ENCODE measurements at places on chromosomes 16 and 17. TPM values are rescaled to one million over a fixed set of nuclear protein-coding genes. Genes with fewer than 3 reads are reported as not detected.

HBA2 gene
- 45.6 TPM for total RNA-seq

TEX14 gene
- total RNA-seq: not detected

SLFN14 gene
- not detected for total RNA-seq

OR4D1 gene
- not detected for total RNA-seq

TMEM231 gene
- total RNA-seq: 5.9 TPM

INPP5K gene
- 105 TPM for total RNA-seq

FADS6 gene
- total RNA-seq: 4.9 TPM

- DNase-seq: peak; percentile 77
Observed at GRCh38 chr17:70168977-70169708, at the start of gene KCNJ2. Gene KCNJ2, plus strand, starts transcription at chr17:70169532. Its CDS starts 5,508 bp downstream, at chr17:70175040.

DNA sequence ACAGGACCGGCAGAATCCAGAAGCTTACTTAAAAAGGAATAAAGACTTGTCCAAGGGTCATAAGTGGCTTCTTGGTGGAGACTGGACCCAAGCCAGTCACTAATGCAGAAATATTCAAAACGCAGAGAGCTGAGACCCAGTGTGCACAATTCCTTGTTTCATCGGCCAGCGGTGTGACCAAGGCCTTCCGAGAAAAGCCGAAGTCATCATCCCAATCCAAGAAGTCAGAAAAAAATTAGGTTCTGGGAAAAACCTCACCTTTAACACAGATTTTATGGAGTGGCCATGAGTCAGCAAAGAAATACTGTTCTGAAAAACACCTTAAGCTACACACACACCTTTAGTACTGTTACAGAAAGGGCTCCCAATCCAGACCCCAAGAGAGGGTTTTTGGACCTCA is 1.0 kb upstream of the GCSH start:
- DNase-seq: no peak

DNA sequence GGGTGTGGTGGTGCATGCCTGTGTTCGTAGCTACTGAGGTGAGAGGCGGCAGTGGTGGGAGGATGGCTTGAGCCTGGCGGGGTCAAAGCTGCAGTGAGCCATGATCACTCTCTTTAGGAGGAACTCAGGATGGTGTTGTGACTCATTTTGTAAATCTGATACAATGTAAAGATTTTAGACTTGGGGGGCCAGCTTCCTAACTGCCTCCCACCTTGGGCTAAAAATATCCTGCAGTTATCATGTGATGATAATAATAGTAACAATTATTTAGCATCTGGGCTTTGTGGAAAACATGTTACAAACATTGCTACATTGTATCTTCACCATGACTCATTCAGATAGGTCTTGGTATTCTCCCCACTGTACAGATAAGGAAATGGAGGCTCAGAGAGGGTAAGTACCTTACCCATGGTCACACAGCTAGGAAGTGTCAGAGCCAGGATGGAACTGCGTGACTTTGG is 7.4 kb downstream of the CTNS start:
- no peak for DNase-seq

DNA sequence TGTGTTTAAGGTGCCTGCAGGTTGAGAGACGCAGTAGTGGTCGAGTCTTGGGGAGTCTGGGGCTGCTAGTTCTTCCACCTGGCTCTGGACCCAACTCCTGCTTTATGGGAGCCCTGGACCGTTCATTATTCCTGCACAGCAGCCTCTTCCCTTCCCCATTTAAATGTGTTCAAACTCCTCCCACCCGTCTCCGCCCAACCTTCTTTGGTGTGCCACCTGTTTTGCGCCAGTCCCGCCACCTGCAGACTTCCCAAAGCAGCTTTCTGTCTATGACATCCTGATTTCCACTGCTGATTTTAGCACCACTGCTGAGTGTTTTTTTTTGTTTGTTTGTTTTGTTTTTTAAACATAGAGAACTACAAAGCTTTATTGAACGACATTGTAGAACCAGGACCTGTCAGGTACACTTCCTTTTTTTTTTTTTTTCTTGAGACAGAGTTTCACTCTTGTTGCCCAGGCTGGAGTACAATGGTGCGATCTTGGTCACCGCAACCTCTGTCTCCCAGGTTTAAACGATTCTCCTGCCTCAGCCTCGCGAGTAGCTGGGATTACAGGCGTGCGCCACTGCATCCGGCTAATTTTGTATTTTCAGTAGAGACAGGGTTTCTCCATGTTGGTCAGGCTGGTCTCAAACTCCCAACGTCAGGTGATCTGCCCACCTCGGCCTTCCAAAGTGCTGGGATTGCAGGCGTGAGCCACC is 12.8 kb downstream of the ADORA2B start:
- no peak for DNase-seq

DNA sequence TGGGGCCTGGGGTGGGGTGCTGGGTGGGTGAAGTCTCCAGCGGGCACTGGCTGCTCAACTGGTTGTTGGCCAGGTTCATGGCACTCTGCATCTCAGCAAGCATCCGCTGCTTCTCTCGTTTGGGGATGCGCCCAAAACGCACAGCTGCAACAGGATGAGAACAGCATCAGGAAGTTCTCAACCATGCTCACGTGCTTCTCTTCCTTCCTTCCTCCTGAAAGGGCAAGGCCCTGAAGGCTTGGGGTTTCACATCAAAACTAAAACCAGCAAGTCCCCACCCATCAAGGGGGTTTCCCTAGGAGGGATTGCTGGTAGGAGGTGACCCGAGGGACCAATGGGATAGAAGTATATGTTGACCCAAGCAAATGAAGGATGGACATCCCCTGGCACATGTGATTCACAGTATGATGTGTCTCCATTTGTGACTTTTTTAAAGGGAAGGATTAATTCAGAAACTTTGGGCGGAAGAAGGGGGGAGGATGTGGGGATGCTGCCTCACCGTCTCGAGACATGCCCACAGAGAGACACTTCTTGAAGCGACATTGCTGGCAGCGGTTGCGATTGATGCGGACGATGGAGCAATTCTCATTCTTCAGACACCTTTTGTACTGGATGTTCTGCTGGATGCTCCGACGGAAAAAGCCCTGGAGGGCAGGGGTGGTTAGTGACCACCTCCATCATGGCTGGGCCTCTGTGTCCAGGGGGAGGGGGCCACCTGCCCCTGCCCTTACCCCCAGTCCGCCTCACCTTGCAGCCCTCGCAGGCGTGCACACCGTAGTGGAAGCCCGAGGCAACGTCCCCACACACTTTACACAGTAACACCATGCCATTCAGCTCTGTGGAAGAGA is 4.2 kb downstream of the NR1D1 start:
- DNase-seq: peak; percentile 86

DNA sequence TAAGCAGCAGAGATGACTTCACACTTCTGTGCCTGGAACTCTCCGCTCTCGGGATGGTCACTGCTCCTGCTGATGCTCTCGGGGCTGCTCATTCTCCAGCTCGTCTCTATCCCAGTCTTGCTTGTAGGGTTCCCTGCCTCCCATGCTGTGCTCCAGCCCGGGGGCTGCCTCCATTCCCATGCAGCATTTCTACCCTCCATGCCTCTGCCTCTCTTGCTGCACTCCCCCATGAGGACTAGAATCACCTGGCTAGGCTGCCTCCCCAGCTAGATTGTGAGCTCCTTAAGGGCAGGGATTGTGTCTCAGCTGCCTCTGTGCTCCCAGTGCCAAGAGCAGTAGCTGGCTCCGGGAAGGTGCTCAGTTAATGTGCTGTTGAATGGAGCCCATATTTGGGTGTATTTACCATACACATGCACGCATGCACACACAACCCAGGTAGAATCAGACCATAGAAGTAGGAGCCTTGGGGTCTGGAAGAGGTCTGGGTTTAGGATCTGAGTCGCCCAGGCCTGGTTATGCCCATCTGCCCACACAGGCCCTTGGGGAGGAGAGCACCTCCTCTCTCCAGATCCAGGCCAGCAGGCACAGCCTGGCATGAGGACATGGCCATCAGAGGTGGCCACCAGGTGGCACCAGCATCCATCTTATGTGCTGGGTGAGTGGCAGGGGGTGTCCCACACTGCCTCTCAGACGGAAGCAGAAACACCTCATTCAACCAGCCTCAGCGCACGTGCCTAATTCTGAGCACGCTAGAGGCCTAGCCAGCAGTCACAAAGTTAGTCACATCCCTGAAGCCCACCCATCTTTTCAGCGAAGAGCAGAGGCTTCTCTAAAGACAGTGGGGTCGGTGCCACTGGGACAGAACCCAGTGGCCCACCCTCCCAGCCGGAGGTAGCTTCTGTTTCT is 9.3 kb downstream of the GIT1 start:
- peak; percentile 75 for DNase-seq

- DNase-seq: no peak
Observed at GRCh38 chr17:8131844-8132441, 8.0 kb upstream of the HES7 start.

DNA sequence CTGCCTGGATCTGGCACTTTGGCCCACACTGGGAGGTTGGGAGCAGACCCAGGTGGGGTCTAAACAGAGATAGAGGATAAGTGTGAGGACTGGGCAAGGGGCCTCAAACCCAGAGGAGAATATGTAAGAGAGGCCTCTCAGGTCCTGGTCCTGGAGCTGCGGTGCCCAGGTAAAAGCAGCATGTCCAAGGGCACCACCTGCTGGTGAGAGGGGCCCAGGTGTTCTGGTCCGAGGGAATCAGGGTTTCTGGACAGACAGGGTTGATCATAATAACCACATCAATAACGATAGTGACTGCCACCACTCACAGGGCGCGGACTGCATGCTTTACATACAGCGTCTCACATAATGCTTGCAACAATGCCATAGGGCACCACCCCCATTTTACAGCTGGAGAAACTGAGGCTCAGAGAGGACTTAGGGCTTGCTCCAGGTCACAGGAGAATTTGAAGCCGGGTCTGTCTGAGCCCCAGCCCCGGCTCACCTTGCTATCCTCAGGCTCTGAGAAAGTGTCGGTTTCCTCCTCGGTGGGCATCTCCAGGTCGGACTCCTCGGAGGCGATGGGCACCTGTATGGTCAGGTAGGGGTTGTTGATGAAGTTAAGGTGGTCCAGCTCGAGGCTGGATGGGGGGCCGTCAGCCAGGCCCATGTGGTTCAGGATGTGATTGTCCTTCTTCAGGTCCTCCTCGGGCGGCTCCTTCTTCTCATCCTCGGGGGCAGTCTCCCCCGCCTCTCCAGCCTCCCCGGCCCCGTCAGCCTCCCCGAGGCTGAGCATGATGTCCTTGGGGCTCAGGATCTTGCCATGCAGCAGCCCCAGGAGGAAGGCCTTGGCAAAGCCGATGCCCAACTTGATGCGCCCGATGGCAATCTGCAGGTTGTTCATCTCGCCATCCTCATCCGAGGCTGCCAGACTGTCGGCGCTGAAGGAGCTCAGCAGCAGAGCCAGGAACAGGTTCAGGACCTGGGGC is 19.1 kb upstream of the CD79B start:
- no peak for DNase-seq

GRCh38 chr16:54050459-54051210 is 236.0 kb downstream of the IRX3 start:
- DNase-seq: no peak

DNA sequence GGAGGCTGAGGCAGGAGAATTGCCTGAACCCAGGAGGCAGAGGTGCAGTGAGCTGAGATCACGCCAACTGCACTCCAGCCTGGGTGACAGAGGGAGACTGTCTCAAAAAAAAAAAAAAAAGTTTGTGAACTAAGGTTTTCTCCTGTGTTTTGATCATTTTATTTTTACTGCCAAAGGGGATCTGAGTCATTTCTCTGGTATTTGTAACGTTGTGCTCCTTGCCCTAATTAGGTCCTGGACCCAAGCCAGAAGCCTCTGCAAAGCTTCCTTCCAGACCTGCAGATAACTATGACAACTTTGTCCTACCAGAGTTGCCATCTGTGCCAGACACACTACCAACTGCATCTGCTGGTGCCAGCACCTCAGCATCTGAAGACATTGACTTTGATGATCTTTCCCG is 32.1 kb downstream of the IST1 start:
- no peak for DNase-seq

DNA sequence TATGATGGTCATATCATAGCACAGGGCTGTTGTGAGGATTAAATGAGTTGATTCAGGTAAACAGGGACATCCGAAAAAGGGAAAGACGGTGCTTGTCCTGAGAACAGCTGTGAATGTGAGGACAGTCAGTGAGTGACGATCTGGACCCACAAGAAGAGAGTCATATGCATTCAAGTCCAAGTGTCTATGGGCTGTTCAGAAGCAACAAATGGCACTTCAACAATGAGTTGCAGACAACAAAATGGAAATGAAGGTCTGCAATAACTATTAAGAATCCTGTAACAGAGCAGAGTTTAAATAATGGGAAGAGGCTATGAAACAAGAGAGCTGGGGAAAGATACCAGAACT is 100.3 kb downstream of the ADCY9 start:
- no peak for DNase-seq

- no peak for DNase-seq
Observed at GRCh38 chr17:29145289-29146073, 34.7 kb downstream of the MYO18A start.

DNA sequence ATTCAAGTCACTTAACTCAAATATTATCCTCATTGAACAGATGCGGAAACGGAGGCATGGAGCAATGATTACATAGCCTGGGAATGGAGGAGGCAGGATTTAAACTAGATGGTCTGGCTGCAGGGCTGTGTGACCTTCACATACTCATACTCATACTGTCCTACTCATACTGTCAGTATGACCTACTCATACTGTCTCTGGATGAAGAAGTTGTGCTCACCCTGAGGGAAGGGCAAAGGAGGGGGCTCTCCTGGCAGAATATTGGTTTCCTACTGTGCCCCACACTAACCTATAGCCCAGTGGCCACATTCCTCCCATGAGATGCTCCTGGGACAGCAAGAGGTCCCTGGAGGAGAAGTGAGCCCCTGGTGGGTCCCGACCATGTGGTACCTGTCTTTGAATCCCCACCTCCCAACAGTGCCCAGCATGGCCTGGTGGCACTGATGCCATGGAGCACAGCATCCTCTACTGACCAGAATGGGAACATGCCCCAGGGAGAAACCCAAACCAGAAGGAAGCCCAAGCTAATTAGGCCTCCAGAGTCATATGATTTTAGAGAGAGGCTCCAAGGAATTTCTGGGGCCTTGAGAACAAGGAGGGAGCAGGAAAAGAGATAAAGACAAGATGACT is 197.3 kb upstream of the SDK2 start:
- DNase-seq: no peak

GRCh38 chr17:57975044-57975443 is 13.0 kb downstream of the VEZF1 start:
- DNase-seq: no peak

DNA sequence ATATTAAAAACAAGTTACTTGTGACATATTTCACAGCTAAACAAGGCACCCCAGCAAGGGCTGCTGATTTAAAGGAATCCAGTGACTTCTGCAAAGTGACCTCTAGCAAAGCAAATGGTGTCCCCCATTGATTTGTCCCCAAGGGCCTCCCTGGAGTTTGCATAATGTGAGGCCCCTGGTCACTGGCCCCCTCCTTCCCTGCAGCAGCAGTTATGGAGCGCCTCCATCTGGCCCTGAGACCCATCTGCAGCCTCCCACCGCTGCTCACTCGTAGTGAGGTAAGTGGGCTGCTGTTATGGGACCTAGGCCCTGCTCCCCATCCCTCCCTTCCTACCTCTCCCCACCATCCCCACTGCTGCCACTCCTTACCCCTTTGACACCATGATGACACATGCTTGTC is 19.6 kb upstream of the EEF2K start:
- no peak for DNase-seq

GRCh38 chr16:55539488-55539887 is 27.0 kb upstream of the CAPNS2 start:
- no peak for DNase-seq
